CD4-positive, alpha-beta T cell treated with Interleukin-17A for 4 hours (primary cell): ENCODE measurements at places on chromosomes 3 and 15.

GRCh38 chr3:144437989-144438388 is 466.4 kb downstream of the DIPK2A start:
- DNase-seq, result no peak

DNA sequence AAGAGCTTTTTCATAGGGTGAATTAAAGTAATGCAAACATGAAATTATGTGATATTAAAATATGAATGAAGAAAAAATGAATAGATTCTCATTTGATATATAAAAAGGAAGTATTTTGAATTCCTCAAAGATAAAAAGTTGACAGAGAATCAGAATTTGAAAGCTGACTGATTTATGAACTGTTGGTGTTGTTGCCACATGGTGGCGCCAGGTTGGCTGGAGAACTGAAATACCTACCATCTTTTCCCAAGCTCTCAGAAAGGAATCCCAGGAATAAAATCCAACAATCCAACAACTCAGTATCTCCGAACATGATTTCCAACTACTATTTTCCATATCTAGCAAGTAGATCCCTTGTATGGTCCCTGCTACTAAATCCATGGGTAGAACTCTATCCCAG is 3.1 kb downstream of the MYRIP start:
- no peak for DNase-seq

DNA sequence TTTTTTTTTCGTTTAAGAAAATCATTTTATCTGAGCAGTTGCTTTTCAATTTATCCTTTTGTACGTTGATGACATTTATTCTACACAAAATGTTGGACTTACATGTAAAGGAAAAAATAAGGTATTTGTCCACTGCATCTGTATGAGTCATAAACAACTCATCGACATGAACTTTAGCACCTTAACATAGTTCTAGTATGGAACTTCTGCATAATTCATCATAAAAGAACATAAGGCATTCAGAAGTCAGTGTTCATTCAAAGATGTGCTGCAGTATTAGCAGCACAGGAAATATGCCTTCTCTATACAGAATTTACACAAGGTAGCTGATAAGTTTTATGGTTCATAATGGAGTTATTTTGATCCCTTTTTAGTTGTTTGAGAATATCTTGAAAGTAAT is 801.6 kb downstream of the CADM2 start:
- no peak for DNase-seq

DNA sequence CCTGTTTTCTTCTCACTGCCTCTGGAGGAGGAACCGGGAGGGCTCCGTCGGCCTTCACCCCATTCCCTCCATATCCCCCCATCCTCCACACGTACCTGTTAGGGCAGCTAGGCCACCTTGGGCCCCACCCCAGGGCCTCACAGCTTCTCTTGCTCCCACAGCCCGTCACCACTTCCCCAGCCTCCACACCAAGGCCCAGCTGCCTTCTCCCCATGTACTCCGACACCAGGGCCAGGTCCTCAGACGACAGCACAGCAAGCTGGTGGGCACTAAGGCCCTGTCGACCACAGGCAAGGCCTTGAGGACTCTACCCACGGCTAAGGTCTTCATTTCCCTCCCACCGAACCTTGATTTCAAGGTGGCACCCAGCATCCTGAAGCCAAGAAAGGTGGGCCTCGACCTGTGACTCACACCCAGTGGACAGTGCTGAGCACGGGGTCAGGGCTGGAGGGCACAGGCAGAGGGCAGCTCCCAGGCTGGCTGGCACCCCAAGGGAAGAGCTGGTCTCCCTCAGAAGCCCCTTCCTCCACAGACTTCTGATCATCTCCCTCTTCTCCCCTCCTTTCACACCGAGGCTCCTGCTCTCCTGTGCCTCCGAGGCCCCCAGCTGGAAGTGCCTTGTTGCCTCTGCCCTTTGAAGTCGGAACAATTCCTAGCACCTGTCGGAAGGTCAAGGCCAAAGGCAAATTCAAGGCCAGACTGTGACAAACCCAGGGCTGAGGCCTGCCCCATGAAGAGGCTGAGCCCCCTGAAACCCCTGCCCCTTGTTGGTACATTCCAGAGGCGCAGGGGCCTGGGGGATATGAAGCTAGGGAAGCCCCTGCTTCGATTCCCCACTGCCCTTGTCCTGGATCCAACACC is 9.1 kb downstream of the RPUSD3 start:
- no peak for DNase-seq

GRCh38 chr3:143970773-143971358 is 757 bp upstream of the DIPK2A start:
- peak; percentile 54 for DNase-seq

DNA sequence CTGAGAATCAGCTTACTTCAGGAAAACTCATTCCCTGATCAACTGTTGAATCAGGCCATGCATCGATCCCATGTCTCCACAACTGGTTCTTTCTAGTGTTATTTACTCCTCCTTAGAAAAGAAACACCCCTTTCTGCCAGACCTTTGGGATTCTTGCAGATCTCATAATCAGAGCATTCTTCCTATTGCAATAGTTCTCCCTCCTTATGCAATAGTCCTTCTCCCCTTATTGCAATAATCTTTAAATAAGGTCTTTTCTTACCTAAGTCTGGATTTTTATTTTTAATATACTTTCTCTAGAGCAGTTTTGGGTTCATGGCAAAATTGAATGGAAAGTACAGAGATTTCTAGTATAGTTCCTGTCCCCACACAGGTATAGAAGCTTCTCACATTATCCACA is 141.9 kb upstream of the SGO1 start:
- no peak for DNase-seq

- DNase-seq, result no peak
Observed at GRCh38 chr3:114846779-114847178, 300.3 kb downstream of the ZBTB20 start.

DNA sequence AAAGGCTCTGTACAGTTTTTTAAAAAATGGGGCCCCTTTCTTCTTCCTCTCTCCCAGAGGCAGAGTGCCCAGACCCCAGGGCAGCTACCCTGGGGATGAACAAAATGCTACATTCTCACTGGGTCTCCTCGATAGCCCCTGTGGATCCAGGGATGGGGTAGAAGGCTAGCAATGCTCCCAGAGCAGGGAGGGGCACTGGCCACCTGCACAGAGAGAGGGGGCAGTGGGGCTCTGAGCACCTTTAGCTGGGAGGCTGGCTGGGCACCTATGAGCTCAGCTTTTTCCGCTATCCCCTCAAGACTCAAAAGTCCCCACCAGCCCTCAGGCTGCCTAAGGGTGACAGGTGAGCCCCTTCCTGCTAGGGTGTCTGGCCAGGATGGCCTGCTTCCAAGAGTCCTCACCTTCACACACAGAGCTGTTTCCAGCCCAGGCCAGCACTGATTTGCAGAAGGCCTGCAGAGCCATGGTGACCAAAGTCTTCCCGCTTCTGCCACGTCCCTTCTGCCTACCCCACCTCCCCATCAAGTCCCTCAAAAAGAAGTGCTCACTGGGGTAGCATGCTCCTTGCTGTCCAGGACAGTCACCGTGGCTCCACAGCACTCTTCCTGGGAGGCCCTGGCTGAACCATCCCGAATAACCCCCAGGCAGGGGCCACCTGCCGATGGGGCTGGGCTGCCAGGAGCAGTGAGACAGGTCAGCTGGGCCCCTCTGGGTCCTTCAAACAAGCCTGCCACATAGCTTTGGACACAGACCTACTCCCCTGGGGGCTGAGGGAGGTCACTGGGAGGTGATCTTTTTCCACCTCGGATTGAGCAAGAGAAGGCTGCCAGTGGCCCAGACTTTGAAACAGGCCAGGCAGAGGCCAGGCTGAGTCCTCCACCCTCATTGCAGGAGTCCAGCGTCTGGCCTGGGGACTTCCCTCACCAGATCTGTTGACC is 20.4 kb downstream of the BMF start:
- no peak for DNase-seq

DNA sequence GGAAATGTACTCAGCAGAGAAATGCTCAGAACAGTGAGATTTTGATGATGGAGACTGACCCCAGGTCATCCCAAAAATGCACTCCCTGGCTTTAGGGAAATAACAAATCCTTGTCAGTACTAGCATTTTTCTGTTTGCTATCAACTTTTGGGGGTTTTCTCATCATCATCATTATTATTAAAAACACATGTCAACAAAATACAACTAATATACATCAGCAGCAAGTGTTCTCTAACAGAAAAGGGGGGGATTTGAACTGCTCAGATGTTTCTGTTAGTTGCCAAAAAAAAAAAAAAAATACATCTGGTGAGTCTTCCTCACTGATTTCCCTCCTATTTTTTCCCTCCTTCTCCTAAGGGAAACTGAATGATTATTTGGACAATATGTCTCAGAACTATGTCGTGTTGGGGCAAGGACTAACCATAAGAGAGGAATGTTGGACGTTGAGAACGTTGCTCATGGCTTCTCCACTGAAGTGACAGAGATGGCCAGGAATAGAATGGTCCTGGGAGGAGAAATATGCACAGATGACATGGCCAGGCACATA is 230.0 kb upstream of the MCTP2 start:
- no peak for DNase-seq

DNA sequence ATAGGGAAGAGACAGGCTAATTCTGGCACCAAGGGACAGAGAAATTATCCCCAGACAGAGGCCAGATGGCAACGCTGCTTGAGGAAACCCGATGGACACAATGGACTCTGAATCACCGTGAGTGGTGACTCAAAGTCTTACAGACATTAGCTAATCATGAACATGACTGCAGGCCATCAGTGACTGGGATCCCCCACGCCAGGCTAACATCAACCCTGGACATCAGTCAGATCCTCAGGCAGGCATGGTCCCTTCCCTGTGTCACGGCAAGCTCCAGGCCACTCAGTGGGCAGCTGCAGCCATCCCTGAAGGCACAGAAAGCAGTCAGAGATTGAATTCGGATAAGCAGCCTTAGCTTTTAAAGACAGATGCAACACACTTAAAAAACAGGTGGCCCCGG is 23.8 kb upstream of the OXTR start:
- DNase-seq, result no peak

DNA sequence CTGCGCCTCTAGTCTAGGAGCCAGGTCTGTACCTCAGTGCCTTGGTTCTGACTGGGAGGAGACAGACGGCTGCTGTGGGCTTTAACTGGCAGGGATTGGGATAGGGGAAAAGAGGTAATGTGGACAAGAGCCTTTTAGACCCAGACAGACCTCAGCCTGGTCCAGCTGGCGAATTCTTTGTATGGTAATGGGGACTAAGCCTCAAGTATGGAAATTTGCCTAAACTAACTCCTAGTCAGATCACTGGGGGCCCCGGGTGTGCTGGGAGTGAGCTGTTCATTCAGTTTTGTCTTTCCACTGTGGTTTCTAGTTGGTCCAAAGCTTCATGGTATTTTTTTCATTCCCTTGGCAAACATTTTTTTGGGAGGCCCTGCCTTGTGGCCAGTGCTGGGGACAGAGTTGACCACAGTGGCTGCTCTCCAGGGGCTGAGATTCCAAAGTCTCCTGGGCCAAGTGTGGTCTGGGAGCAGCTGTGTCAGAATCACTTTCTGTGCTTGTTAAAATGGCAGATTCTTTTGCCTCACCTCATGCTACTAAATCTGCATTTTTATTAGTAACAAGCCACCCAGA is 261.4 kb upstream of the C2CD4B start:
- no peak for DNase-seq

DNA sequence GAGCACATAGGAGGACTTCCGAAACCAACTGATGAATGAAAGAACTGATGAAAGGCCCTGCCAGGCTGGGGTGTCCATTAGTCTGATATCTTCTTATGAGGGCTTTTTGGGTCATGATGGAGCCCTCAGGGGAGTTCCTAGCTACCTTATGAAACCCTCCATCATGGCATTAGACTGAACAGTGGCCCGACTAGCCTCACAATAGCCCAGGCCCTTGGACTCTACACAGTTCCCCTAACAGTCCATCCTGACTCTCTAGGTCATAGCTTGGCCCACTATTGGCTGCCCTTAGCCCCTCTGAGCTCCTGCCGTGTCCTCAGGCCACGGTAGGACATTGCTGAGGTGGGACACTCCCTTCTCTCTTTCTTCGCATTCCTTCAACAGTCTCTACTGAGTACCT is 365.9 kb downstream of the CACNA2D3 start:
- DNase-seq, result no peak

GRCh38 chr3:189781415-189781814 is 150.2 kb downstream of the TP63 start:
- DNase-seq, result no peak

DNA sequence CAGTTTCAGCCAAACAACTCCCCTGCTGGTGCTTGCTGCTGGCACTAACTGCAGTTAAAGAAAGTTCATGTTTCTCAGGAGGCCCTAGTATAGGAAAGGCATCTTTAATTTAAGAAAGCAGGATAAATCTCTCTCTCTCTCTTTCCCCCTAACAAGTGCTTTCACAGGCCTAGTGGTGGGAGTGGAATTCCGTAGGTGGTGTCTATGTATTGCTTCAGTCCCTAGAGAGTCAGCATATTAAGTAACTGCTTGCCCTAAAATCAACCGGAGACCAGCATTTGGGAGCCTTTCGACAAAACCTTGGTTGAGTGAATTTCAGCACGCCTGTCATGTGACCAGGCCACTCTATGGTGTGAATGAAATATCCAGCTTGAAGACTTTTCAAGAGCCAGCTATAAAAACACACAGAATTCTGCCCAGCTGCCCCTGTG is 169.2 kb upstream of the TGFBR2 start:
- no peak for DNase-seq
